Smooth muscle cell of the umbilical artery (primary cell): ENCODE measurements at places on chromosomes 3 and 15. TPM values are rescaled to one million over a fixed set of nuclear protein-coding genes. Genes with fewer than 3 reads are reported as not detected.

SNX1 gene
- 42.2 and 46.5 TPM in 2 replicates for total RNA-seq

ATP10A gene
- 5.0 and 6.4 TPM in 2 replicates for total RNA-seq

XXYLT1 gene
- 21.9 and 25.8 TPM in 2 replicates for total RNA-seq

CNTN6 gene
- 0.05 and 0.59 TPM in 2 replicates for total RNA-seq

IP6K1 gene
- total RNA-seq, result 22.6 and 39.2 TPM in 2 replicates

CYP1A2 gene
- total RNA-seq, result not detected in 2 replicates

GPR156 gene
- 0.59 and 0.92 TPM in 2 replicates for total RNA-seq
